ENCODE measurements at places on chromosomes 5 and 9.
A peak's percentile ranks its signal among the peaks of the same experiment; 100 is the strongest.

- H3K27ac ChIP-seq = peak overlapping the region; percentile 11
- peaks cover 6% of the 10 kb centered on the region for H3K4me1 ChIP-seq
- no peaks in the 10 kb centered on the region for H3K36me3 ChIP-seq
- H3K4me3 ChIP-seq = peak overlapping the region; percentile 0
These were observed 33.6 kb downstream of the IL7R start for GRCh38 chr5:35890021-35891020.

- peak overlapping the region; percentile 95 for H3K4me3 ChIP-seq
- no peak overlapping the region for H3K27ac ChIP-seq
- no peak for DNase-seq
- peaks cover 56% of the 10 kb centered on the region for H3K4me1 ChIP-seq
These were observed 4.1 kb downstream of the SHB start for GRCh38 chr9:38064842-38065368.

GRCh38 chr9:78543353-78543752, 246.4 kb downstream of the PSAT1 start:
- no peak for DNase-seq
- H3K4me3 ChIP-seq = no peak overlapping the region

GRCh38 chr5:51208296-51208695, 175.0 kb upstream of the ISL1 start:
- no peak overlapping the region for H3K27ac ChIP-seq
- no peaks in the 10 kb centered on the region for H3K36me3 ChIP-seq
- no peak overlapping the region for H3K4me3 ChIP-seq
- no peak for DNase-seq

DNA sequence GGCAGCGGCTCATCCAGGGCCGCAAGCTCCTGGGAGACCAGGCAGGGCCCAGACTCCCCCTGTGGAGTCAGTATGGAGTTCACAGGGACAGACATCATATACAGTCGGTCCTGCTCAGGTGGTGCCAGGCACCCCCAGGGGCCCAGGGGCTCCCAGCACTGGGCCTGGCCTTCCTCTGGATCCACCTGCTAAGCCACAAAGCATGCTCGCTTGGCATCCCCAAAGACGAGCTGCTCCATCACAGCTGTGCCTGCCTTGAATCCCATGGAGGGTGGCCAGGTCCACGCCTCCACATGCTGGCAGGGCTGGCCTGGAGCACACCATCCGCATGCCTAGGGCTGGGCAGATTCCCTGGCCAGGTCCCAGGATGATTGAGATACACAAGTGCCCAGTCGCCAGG, 4.6 kb downstream of the BICD2 start:
- no peaks in the 10 kb centered on the region for H3K27me3 ChIP-seq
- H3K4me1 ChIP-seq = peaks cover 26% of the 10 kb centered on the region
- H3K4me3 ChIP-seq = no peak overlapping the region
- H3K27ac ChIP-seq = no peak overlapping the region
- DNase-seq = no peak
- peaks cover 5% of the 10 kb centered on the region for H3K36me3 ChIP-seq

GRCh38 chr5:139633295-139634027, 14.7 kb upstream of the CXXC5 start:
- peaks cover 38% of the 10 kb centered on the region for H3K4me1 ChIP-seq
- H3K4me3 ChIP-seq = peak overlapping the region; percentile 24
- H3K27ac ChIP-seq = peak overlapping the region; percentile 14
- peaks cover 5% of the 10 kb centered on the region for H3K36me3 ChIP-seq

- no peak overlapping the region for H3K4me3 ChIP-seq
- no peak for DNase-seq
- H3K27me3 ChIP-seq = no peaks in the 10 kb centered on the region
- peaks cover 10% of the 10 kb centered on the region for H3K4me1 ChIP-seq
- peaks cover 72% of the 10 kb centered on the region for H3K36me3 ChIP-seq
These were observed 96.1 kb downstream of the ZNF462 start for GRCh38 chr9:106958955-106959657.

GRCh38 chr5:180815293-180815917, 12.8 kb upstream of the MGAT1 start:
- peak overlapping the region; percentile 18 for H3K4me3 ChIP-seq
- H3K27me3 ChIP-seq = no peaks in the 10 kb centered on the region
- DNase-seq = no peak
- peak overlapping the region; percentile 10 for H3K27ac ChIP-seq

DNA sequence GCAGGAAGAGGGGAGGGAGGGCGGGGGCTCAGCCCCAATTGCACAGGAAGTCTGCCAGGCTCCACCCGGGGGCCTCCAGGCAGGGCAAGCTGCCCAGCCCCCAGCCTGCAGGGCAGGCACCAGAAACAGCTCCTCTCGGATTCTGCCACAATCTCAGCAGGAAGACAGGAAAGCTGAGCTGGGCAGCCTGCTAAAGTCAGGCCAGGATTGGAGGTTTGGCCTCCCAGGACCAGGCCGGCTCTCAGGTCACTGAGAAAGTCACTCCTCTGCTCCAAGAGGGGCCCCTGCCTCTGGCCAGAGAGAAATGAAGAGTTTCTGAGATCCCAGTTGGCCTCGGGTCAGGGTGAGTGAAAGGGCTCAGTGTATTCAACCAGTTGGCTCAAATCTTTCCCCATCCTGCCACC, 54.6 kb upstream of the STXBP1 start:
- peak overlapping the region; percentile 17 for H3K4me3 ChIP-seq
- H3K27me3 ChIP-seq = no peaks in the 10 kb centered on the region
- peak overlapping the region; percentile 98 for H3K27ac ChIP-seq

DNA sequence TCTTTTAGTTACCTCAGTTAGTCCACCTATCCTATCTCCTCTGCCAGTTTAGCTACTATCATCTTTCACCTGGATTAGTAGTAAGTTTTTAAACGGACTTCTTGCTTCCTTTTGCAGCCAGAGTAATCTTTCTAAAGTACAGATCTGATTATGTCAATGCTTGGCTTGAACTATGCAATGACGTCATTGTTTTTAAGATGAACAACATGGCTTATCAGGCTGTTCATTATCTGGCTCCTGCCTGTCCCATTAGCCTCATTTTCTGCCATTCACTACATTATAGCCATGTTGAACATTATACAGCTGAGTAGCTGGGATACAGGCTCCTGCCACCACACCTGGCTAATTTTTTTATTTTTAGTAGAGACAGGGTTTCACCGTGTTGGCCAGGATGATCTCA, 98.7 kb downstream of the RANBP17 start:
- no peaks in the 10 kb centered on the region for H3K27me3 ChIP-seq
- H3K27ac ChIP-seq = no peak overlapping the region
- H3K4me3 ChIP-seq = no peak overlapping the region

Data from type B pancreatic cell (in vitro differentiated cells).